Stimulated activated CD8-positive, alpha-beta memory T cell treated with anti-CD3 and anti-CD28 coated beads, Interleukin-4, amount 100 ng/mL, for 24 hours (primary cell): ENCODE measurements at places on chromosomes 4 and X.

GRCh38 chr4:75698162-75698962 is 25.2 kb upstream of the G3BP2 start:
- DNase-seq = no peak

GRCh38 chr4:188127214-188127874 is 11.9 kb upstream of the TRIML1 start:
- DNase-seq = no peak

GRCh38 chrX:44922980-44923379 is 50.0 kb downstream of the KDM6A start:
- no peak for DNase-seq

DNA sequence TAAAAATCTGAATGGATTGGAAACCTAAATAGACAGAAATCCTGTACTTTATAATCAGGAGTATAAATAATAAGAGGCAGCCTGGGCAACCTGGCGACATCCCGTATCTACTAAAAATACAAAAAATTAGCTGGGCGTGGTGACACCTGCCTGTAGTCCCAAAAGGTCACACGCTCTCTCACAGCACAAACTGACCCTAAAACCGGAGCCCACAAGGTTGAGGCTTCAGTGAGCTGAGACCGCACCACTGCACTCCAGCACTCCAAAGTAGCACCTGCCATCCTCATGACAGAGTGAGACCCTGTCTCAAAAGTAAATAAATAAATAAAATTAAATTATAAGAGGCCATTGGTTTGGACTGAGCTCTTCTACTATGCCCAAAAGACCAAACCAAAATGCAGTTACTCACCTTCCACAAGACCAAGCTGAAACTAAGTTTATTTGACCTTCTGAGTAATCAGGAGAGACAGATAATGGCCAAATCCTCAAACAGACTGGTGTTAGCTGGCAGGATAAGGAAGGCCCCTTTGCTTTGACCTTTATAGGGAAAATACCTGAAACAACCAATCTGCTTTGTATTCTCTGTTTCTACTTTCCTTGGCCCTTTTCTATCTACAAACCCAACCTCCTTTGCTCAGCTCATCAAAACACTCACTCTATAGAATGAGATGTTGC is 3.2 kb upstream of the GRSF1 start:
- DNase-seq = no peak

- DNase-seq = no peak
These were observed 23.1 kb upstream of the C1GALT1C1 start for GRCh38 chrX:120653000-120653399.

DNA sequence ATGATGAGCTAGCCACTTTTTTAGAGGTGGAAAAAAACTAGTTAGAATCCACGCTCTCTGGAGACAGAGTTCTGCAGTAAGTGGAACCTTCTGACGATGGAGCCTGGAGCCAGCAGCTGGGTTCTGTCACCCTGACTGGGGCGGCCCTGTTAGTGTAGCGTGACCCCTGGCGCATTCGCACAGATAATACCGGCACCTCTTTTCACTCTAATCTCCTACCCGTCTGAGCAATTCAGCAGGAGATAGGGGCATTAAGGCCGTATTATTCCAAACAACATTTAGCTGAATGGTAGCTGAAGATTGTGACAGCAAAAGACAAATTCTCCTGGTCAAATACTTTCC is 292.6 kb downstream of the FBXO8 start:
- no peak for DNase-seq

DNA sequence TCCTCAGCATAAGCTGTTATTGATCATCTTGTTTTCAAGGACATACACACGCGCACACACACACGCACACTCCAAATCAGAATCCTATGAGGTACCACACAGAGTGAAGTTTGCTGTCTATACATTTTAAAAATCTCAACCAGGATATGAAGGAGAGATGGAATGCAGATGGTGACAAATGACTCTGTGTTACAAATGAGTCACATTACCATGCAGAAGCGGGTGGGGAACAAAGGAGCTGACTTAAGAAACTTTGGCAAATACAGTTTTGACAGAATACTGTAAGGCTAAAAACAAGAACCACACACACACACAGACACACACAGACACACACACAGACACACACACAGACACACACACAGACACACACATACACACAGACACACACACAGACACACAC is 81.7 kb downstream of the RELL1 start:
- DNase-seq = no peak

- DNase-seq = no peak
These were observed 73.9 kb upstream of the HGFAC start for GRCh38 chr4:3367866-3368265.

DNA sequence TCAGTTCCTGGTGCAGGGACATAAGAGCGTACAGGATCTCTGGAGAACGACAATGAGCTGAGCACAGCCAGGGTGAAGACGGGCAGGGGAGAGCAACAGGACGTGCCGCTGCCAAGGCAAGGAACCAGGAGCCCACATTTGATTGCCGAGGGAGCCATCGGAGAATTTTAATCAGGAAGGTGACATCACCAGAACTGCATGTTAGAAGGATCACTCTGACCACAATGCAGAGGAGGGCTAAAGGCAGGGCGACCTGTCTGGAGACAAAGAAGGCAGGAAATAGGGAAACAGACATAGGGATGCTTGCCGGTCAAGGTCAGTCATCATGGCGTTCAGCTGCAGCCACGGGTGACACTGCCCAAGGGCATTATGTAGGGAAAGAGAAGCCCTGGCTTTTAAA is 81.4 kb downstream of the RBM47 start:
- no peak for DNase-seq
